ENCODE measurements at places on chromosomes 7 and 10.

DNA sequence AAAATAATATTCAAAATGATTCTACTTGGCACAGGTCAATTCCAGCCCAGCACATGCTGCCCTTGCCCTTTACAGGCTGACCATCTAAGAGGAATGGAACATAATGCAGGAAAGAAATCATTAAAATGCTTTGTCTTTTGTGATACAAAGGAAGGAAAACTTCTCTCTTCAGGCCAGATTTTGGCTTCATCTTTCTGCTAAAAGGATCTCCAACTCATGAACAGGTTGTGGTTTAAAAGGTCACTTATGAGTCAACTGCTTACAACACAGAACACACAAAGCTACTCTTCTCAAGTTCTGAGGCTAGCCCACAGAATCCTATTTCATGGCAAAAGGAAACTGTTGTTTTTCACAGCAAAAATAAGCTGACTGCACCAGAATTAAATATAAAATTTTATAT lies 197.1 kb downstream of the DOCK4 start:
- no peak for DNase-seq

DNA sequence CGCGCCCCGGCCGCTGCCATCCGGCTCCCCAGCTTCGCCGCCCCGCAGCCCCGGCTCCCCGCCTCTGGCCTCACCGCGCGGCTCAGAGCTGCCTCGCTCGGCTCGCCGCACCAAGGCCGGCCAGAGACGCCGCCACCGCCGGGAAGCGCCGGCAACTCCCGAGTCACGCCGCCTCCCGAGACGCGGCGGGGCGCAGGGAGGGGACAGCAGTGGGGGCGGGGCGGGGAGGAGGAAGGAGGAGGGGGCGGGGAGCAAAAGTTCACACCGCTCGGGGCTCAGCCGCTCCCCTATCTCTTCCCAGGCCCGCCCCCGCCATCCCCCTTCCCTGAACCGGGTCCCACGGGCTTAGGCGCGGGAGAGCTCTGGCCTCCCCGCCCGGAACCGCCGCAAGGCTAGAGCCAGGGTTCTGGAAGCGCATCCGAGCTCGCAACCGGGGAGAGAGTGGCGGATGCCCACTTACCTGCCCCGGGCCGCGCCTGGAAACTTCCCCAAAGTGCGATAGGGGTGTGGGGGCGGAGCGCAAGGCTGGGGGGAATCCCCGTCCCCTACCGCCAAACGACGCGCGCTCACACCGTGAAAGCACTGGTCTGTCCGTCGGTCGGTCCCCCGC lies 1.0 kb downstream of the CHST15 start:
- DNase-seq: no peak

DNA sequence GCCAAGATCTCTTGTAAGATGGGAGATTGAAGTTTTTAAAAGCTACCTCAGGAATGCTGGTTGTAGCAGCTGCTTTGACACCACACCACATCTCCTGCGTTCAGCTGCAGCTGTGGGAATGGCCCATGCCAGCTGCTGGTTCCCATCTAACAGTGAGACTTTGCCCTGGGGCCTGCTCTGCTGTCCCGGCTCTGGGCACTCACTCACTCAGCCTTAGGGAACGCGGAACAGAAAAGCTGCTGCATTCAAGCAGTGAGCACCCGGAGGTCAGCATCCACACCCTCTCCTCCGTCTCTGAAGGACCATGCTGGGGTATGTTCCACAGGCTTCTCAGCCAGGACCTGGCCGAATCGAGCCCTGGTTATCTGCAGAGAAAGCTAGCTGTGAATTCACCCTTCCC lies 197.1 kb upstream of the CXCL12 start:
- DNase-seq: no peak

GRCh38 chr10:119786117-119786769 lies 60.4 kb downstream of the INPP5F start:
- no peak for DNase-seq

DNA sequence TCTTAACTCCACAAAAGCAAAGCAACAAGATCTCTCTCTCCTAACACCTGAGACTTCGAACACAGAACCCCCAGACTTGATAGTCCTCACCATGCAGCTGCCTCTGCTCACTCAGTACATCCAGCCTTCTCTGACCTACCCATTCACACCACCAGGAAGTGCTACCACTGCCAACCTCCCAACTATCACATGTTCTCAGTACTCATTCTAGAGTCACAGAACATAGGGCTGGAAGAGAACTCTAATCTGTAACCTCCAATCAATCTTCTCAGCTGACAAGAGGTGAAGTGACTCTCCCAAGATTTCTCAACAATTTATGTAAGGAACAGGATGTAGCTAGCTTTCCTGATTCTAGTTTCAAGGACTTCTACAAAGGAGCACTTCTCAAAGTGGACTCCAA lies 3.8 kb downstream of the NUDCD3 start:
- no peak for DNase-seq

GRCh38 chr7:30852308-30852684 lies 59.4 kb upstream of the AQP1 start:
- no peak for DNase-seq

GRCh38 chr7:99739699-99740572 lies 4.9 kb upstream of the CYP3A7 start:
- DNase-seq: no peak

GRCh38 chr7:17236603-17237002 lies 61.8 kb upstream of the AHR start:
- DNase-seq: no peak

- DNase-seq: no peak
Observed at GRCh38 chr7:135884495-135885232, 92.5 kb downstream of the MTPN start.

GRCh38 chr7:82017334-82017943 lies 247.6 kb upstream of the HGF start:
- no peak for DNase-seq

DNA sequence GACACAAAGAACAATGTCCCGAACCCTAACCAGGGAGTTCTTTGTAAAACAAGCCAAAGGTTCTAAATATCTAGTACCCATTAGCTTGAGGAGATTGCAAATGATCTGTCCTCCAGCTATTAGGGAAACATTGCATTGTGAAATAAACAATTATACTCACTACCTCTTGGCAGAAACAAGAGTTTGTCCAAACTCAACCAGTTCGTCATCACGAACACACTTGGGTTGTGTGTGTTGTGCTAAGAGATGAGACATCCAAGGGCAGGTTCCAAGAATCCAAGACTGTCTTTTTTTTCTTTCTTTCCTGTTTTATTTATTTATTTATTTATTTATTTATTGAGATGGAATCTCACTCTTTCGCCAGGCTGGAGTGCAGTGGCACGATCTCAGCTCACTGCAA lies 793.1 kb upstream of the AUTS2 start:
- DNase-seq: no peak

DNA sequence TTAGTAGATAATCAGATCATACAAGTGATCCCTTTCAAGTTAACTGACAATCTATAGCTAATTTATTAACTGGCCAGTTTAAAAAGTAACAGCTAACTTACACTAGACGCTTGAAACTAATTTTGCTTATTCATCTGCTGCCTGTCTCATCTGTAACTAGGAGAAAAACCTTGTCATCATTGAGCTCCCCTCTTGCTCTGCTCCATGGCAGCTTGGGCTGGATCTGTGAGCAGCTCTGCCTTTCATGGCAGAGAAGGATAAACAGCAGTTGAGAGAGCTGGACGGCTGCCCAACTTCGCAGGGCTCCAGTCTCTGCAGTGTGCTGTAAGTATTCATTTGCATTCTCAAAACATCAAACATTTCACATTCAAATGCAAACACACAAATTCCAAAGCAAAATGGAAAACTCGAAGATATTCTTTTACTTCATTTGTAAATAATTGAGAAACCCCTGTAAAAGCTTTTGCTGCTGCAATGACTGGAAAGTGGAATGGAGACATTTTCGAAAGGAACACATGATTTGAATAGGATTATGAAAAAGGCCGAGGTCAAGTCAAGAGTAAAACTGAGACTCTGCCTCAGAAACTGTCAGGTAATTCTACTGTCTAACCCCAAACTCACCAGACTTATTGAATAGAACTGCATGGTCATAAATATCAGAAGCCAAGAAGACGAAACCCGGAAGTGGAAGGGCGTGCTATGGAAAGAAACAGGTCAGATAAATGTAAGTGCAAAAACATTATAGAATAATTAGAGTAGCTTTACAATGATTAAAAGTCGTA lies 17.6 kb downstream of the SLC35B4 start:
- DNase-seq: peak; percentile 78

DNA sequence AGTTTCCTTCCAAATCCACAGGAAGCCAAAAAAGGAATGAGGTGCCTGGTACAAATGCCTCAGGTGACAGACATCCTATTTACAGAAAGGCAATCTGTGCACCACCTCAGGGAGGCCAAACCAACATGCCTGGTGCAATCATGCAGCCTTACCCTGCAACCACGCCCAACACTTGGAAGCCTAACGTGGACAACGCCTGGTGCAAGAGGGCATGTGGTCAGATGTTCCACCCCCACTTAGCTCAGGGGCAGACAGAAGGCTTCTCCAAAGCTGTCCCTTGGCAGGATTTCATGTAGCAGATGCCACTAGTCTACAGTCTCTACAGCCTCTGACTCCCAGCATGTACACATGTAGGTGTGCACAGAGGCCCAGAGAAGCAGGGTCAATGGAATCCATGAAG lies 89.5 kb downstream of the KCNMA1 start:
- DNase-seq: no peak

DNA sequence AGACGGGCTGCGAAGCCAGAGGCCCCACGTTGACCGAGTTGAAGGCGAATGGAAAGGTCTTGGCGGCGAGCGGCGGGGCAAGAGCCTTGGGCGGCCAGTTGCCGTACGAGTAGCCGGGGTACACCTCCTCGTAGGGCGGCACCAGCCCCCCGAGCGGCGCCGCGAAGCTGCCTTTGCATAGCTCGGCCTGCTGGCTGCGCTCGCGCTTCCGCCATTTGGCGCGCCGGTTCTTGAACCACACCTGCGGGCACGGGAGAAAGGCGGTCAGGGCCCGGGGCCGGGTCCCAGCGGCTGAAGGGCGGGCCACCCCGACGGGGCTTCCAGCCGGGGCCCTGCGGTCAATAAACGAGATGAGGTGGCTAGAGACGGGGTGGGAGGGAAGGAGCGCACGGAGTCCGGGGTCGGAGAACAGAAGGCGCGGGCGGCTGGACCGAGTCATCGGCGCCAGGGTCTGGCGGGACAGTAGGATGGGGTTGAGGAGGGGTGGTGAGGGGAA lies 4.8 kb downstream of the ELOVL3 start:
- no peak for DNase-seq
